ENCODE measurements at places on chromosomes 3 and 15. TPM values are rescaled to one million over a fixed set of nuclear protein-coding genes. Genes with fewer than 3 reads are reported as not detected.

DNA sequence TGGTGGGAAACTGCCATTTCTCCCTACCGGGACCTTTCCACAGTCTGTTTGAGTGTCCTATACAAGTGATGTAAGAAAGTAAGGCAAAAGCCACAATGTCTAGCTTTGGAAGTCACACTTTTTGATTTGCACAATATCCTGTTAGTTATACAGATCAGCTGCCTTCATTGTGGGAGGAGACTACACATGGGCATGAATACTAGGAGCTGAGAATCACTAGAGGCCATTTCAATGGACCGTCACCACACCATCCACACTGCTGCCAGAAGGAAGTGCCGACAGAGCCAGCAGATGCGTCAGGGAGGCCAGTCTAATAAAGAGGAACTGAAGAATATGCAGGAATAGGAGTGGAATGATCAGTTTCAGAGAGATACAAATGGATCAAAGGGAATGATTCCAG, 65.8 kb downstream of the SCN11A start:
- no peak for DNase-seq

NR1I2 gene
- total RNA-seq: 0.82 TPM

DNA sequence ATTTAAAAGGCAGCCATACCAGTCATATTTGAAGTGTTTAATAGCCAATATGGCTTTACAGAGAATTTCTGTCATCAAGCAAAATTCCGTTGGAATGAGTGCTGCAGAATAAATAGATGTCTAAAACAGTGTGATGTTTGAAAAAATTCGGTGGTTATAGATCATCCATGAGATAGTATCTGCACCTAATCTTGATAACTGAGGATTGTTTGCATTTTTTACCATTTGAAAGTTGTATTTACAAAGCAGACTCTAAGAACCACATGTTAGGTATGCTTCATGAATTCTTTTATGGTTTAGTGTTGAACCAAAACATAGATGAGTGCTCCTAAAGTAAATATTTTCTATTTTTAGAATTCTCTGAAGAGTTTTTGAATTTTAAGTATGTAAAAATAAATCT, 476.1 kb downstream of the NAALADL2 start:
- no peak for DNase-seq

DNA sequence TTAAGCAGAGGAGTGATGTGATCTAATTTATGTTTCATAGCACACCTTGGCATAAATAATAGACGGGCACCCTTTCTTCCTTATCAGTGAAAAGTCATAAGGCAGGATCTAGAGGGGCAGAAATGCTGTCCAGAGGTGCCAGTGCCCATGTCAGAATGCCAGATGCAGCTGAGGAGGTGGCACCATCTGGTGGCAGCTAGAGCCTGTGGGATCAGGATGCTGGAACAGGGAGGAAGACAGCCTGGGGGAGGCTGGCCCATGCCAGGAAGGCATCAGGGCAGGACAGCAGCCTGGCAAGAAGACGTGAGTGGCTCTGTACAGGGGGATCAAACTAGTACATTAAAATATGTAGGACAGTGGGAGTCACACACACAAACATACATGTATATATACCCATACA, 16.5 kb downstream of the MYH15 start:
- no peak for DNase-seq

PDE8A gene
- total RNA-seq: 34.6 TPM

DNA sequence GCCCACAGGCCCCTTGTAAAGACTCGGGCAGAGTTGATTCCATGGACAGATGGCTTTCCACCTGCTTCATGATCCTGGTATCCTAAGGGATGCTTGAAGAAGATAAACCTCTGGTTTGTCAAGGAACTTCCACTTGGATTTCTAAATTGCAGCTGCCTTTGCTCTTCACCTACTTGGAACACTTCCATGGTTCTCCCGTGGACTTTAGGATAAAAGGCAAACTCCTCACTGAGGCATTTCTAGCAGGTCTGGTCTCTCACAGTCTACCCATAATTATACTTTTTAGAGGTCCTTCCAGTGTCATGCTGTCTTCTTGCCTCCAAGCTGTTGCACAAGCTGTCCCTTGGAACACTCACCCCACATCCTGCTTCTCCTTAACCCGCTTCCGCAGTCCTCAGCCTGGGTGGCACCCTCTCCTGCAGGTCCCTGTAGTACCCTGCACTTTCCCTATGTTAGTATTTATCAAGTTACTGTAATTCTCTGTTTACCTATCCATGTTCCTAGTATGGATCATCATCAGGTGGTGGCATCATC, 12.7 kb downstream of the TLNRD1 start:
- no peak for DNase-seq

CPLX3 gene
- total RNA-seq: 0.82 TPM

CLDN16 gene
- 1.6 TPM for total RNA-seq

GRCh38 chr15:68303560-68304436, 26.3 kb downstream of the FEM1B start:
- no peak for DNase-seq

DNA sequence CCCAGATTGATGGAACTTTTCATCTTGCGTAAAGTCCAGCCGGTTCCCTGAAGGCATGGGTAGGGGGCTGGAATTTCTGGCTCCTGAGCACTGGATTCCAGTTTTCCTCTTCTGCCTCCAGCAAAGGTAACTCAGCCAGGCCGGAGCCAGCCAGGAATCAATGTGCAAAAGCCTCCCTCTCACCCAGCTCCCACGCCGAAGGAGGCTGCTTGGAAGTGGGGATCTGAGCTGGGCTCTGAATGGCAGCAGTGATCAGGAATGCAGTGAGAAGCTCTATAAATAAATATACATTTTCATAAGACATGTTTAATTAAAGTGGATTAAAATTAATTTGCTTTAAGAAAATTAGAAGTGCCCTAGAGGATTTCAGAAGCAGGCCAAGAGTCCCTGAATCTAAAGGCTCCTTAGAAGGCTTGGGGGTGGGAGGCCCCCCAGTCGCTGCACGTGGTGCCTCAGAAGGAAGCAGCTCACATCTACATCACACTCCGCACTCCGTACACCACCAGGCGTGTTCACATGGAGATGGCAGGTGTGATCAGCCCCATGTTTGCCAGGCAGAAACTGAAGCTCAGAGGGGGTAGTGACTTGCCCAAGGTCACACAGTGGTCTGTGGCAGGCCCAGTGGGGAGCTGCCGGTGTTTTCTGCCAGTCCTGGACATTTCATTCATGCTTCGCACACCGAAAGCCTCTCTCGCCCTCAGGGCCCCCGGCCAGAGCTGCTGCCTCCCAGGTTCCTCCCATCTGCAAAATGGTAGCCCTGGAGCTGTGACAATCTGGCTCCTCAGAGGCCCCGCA, 148.6 kb upstream of the LINGO1 start:
- DNase-seq: no peak

DNA sequence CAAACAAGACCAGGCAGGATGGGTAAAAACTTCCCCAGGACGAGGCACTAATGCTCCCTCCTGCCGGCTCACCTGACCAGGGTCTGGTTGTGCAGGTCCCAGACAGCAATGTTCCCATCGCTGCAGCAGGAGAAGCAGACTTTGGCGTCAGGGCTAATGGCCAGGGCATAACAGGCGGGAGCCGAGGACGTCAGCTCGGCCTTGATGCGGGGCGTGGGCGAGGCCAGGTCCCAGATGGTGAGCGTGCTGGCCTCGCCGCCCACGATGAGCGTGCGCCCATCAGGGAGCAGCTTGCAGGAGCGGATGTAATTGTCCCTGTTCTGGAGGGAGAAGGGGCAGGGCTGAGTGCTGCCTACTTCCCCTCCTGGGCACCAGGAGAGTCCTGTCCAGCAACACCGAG, 43.4 kb downstream of the TLE3 start:
- no peak for DNase-seq

- DNase-seq: no peak
These were observed 163.2 kb upstream of the P2RY1 start for GRCh38 chr3:152671446-152672319.

KLF15 gene
- 2.0 TPM for total RNA-seq

CNTN4 gene
- 134 TPM for total RNA-seq

KY gene
- total RNA-seq: 0.41 TPM

SLC28A1 gene
- not detected for total RNA-seq

GRCh38 chr15:85964471-85964870, 115.2 kb upstream of the AGBL1 start:
- no peak for DNase-seq

DNA sequence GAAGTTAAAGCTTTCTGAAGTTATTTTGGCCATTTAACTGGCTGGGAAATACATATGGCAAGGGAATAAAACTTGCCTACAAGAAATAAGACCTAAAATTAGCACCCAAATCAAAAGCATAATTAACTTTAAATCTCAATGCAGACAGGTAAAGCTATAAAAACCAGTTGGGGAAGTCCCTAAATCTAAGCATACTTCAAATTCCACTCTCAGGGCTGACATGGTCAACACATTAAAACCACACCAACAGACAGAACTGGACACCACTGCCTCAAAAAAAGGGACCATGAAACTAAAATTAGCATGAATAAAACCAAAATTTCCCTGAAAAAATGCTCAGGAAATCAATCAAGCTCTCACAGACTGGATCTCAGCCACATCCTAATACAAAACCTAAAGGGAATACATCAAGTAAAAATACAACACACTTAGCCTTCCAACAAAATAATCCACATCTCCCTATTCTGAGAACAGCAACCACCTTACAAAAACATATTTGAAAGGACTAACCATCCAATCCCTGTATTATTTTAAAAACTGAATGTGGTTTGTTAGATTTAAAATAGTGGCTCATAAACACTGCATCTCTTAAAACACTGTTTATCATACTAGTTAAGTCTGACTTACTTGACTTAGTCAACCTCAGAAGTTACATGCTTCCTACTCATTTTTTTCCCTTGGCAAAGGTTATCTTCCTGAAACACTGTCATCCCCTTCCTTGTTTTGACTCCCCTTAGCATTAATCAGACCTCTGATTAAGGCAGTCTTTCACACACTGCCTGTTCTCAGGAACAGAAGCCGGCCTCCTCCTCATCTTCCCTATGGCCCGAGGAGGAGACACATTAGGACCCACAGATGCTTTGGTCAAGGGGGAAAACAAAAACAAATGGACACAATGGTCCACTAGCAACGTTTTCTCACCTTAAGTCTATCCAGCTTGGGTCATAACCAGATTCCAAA, 8.3 kb downstream of the TRA2B start:
- no peak for DNase-seq

DNA sequence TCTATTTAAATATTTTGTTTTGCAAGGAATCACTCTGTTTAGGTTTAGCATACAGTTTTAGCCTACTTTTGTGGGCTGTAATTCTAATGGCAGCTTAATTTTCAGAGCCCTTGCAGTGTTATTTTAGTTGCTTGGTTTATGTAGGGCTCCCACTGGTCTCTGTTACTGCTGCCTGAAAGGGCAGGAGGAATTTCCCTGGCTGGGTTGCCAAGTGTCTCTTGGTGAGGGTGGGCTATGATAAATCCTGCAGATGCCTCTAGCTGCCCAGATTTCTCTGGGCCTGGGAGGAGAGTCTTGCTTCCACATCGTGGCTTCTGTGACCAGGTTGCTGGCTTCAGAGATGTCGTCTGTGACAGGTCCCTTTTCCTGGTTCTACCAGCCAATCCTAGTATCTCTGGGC, 36.2 kb downstream of the ILDR1 start:
- no peak for DNase-seq

DNA sequence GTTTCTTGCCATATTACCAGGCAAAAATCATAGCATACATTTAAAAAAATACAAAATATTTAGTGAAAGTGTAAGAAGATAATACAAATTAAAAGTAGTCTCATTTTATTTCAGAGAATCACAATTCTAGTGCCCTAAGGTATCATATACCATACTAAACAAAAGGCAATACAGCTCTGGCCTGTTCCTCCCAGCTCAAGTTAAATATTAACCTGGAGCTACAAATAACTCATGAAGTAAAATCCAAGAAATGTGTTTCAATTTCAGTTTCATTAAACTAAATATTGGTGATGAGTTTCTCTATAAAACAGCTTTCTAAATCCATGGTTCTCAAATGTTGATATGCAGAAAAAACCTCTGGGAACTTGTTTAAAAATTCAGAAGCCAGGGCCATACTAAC, 67.7 kb downstream of the INO80 start:
- no peak for DNase-seq

FHIT gene
- 1.6 TPM for total RNA-seq

GRCh38 chr3:21751886-21752285, 876 bp upstream of the ZNF385D start:
- no peak for DNase-seq

P2RY14 gene
- 1.2 TPM for total RNA-seq

DNA sequence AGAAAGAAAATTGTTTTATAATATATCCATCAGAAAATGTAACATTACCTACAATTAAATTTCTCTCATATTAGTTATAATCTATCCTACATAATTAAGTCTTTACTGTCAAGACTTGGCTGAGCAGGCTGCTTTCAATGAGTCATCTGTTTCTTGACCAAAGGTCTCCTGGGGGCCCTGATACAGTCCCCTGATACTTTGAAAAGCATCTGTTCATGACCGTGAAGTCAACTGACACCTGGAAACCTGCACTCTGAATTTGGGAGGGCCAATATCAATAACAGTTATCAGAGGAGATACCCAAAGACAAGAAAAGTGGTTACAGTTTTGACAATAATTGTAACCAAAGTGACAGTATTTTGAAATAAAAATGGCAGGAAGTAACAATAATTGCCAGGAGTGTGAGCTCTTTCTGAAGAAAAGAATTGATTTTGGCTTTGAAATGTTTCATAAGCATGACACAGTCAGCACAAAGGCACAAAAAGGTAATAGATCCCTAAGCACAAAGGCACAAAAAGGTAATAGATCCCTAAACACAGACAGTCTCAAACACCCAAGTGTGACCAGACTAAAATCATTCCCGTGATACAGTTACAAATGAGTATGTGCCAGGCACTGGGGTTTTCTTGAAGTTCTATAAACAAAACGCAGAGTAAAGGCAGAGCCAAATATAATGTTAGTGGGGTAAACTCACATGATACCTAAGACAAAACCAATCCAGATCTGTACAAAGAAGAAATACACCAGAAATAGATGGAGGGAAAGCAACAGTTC, 260.7 kb downstream of the PLOD2 start:
- no peak for DNase-seq

NAALADL2 gene
- total RNA-seq: 4.9 TPM

DNA sequence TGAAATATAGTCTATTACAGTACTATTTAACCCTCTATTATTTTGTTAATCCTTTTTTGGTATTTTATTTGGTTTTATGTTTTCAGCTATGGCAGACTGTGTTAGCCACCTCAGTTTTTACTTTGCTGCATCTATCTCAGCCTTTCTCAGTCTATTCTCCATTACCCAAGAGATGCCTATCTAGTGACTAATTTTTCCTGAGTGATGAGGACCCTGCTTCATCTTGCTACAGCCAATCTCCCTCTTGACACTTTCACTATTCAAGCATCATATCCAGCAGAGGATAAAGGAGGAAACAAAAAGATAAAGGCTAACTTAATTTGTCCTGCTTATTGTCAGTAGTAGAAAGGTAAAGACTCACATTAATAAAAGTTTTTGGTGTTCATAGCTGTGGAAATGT, 141.8 kb upstream of the NECTIN3 start:
- no peak for DNase-seq

DNA sequence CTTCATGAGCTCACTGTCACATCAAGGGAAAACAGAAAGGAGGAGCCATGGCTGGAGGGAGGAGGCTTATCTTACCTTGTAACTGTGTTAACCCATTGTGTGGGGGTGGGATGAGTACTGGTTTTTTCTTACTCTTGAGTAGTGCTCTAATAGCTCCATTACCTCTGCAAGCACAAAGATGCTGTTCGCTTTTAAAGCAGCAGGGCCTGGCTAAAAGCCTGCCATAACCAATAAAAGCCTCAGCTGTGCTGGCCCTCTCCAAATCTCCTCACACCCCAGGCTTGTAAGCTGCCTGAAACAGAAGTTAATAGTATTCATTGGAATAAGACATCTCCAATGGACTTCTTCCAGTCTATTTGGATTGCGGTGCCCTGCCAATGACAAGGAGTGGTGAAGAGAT, 544.1 kb downstream of the TUSC7 start:
- DNase-seq: no peak

Data from frontal cortex (tissue), 4 donors.